ENCODE measurements at places on chromosomes 11 and 22.

- no peak for DNase-seq
Observed at GRCh38 chr11:97964332-97965004, 1056.3 kb upstream of the CNTN5 start.

DNA sequence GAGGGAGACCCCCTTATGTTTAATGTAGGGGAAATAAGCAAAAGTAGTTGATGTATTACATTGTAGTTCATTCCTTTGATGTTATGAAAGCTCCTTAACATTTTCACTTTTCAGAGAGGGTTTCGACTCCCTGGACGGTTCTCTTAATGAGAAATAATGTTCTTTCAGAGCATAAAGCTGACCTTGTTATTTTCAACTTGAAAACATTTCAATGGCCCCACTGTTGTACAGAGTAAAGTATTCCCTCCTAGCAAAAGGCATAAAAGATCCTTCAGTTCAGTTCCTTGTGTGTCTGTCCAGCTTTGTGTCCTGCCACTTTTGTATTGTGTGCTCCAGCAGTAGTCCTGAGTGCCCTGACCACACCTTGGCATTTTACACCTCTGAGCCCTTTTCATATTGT, 63.9 kb downstream of the UVRAG start:
- DNase-seq, result no peak

- peak; percentile 73 for DNase-seq
Observed at GRCh38 chr11:72962084-72962483, 147.9 kb downstream of the ATG16L2 start.

DNA sequence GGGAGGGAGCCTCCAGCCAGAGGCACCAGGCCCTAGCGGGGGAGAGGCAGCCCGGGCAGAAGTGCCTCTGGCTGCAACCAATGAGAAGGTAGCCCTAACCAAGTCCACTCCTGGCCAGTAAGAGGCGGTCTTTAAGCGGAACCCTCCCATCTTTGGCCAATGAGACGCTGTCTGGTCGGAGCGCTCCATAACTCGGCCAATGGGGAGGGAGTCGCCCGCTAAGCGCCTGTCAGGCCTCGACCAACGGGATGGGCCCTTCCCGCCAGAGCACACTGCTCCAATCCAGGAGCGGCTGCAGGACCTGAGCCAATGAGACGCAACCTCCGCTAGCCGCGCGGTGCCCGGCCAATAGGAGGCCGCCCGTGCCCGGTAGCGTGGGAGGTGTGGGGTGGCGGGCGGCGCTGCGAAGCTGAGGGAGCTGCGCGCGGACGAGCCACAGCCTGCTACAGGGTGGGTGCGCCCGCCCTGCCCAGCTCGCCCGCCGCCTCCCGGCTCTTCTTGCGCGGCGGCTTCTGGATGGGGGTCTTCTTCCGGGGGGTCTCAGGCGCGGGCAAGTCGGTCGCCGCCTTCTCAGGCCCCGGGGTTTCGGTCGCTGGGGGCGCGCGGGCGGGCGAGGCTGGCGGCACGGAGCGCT, 12.6 kb downstream of the SCARF2 start:
- no peak for DNase-seq

- DNase-seq, result peak; percentile 67
Observed at GRCh38 chr11:132278801-132279574, 908.6 kb downstream of the NTM start.

DNA sequence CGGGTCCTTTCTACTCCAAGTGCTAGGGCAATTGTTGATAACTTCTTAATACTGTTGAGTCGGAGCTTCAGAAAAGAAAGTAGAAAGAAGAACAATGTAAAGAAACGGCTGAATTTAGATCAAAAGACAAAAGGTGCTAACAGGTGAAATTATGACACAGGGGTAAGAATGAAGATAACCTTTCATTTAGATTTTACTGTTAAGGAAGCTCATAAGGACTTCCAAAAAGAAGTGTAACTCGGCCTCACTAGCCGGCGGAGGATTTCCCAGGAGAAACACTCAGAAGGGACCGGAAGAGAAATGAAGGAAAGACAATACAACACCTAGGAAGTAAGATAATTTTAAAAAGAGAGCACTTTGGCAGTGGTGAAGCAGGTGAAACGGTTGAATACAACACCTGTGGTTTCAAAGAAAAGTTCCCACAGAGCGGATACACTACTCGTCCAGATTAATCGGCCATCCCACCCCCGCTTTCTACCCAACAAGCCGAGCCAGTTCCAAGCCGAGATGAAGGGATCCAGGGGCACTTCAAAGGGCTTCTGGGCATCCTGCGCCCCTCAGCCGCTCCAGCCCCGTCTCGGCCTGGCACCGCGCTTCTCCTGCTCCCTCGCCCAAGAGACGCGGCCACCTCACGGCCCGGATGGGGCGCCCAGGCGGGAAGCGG, 737 bp downstream of the PPP2R1B start:
- DNase-seq, result no peak

DNA sequence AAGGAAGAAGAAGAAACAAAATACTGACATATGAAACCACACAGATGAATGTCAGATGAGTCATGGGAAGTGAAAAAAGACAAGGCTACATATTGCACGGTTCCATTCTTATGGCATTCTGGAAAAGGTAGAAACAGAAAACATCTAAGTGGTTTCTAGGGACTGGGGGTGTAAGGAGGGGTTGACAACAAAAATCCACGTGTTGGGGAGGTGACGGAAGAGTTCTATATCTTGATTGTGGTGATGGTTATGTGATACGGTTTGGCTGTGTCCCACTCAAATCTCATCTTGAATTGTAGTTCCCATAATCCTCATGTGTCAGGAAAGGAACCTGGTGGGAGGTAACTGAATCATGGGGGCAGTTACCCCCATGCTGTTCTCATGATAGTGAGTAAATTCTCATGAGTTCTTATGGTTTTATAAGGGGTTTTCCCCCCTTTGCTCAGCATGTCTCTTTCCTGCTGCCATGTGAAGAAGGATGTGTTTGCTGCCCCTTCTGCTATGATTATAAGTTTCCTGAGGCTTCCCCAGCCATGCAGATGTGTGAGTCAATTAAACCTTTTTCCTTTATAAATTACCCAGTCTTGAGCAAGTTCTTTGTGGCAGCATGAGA, 6.4 kb upstream of the ARFGAP3 start:
- peak; percentile 82 for DNase-seq

DNA sequence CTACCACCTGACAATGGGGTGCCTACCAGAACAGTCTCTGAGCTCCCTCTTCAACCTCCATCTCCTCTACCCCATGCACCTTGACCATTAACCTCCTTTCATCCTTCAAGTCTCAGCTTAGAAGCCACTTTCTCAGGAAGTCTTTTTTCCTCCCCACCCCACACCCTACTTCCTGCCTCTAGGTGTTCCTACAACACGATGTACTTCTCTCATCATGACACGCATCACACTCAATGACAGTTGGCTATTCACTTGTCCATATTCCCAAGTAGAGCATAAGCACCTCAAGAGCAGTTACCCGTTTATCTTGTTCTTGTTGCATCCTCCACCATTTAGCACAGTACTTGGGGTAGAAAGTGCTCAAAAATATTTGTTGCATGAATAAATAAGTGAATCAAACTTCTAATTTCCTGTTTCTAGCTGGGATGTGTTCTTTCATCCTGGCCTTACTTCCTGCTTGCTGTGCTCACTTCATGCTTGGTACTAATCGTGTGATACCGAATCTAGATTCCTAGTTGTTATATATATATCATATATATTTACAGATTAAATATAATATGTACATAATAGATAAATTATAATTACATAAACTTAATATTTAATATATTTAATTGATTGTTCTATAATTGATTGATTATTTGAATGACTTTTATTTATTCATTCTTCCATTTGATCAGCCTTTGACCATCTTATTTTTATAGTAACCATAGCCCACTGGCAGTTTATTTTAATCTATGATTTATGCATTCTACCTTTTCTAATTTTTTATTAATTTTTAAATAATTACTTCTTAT, 177.5 kb upstream of the TMEM45B start:
- no peak for DNase-seq
